ENCODE measurements at places on chromosomes 7 and 10. TPM values are rescaled to one million over a fixed set of nuclear protein-coding genes. Genes with fewer than 3 reads are reported as not detected.

ZNF277 gene
- total RNA-seq = 67.3 TPM

ZNF467 gene
- 1.6 TPM for total RNA-seq

DNA sequence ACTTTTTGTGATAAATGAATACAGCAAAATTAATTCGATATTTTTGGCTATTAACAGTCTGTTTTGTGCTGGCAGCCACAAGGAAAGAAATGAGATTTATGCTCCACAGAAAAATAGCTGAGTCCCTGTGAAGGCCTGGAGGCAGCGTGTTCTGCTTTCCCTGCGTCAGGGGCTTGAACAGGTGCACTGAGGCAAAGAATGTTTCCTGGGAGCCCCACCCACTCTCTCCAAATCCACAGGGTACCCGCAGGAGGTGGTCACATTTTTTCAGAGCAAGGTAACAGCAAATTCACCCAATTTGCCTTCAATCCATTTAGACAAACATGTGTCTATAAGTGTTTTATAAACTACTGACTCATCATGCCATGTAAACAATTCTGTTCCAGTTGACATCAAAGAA is 308.1 kb downstream of the TCERG1L start:
- no peak for DNase-seq

DNA sequence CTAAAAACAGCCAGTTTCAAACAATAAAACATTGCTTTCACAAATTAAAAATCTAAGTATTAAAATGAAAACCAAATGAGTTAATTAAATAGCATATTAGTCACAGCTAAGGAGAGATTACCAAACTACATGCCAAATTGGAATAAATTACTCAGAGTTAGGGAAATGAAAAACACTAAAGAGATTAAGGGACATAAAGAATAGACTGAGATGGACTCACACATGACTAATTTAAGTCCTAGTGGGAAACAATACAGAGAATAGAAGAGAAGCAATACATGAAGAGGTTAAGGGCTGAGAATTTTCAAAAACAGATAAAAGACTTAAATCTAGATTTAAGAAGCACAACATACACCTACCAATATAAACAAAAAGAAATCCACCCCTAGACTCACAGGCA is 110.6 kb downstream of the ZFAND4 start:
- no peak for DNase-seq

DNA sequence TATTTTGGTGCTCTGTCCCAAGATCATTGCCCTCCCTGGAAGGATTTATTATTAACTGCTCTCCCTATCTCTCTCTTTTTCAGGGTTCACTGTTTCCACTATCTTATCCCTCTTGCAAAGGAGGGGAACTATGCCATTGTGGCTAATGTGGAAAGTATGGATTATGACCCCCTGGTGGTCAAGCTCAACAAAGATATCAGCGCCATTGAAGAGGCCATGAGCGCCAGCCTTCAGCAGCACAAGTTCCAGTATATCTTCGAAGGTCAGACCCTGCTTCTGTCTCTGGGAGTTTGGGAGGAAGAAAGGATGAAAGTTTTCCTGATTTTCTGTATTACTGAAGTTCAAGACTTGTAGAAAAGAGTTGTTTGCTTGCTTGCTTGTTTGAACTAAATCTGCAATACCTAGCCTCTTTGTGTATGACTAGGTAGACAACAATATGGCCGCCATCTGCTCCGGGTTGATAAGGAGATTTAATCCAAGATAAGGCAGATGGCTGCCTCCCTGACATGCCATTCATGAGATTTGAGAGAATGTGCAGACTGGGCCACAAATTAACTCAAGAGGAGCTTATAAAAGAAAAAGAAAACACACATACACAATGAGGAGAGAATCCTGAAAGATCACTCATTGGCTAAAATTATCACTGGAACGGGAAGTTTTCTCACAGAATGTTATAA is 122.2 kb upstream of the LRGUK start:
- DNase-seq = no peak

DNA sequence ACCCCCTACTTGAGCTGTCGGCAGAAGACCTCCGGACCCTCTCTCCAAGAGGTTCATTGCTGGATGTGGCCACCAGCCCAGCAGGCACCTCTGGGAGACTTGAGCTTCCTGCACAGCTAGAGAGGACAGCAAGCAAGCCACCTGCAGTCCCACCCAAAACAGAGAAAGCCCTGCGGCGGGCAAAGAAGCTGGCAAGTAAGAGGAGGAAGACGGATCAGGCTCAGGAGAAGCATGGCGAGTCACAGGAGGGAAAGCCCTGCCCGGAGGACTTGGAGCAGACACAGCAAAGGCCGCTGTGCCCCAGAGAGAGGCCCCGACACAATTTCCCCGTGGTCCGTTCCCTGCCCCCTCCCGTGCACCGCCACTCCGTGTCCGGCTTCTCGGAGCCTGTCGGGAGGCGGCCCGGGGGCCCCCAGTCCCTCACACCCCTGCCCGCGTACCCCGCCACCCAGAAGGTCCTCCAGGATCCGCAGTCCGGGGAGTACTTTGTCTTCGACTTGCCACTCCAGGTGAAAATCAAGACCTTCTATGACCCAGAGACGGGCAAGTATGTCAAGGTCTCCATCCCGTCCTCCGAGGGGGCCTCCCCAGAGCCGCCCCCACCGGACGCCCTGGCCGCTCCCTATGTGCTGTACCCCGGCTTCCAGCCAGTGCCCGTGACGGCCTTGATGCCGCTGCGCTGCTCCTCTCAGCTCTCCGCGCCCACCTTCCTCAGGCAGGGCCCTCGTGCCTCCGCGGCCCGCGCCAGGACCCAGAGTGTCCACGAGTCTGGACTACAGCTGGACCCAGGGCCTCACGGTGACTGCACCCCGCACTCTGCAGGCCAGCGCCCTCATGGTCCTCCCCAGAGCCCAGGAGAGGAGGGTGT is 27.2 kb downstream of the C10orf71 start:
- no peak for DNase-seq
